ENCODE measurements at places on chromosomes 5 and 9. TPM values are rescaled to one million over a fixed set of nuclear protein-coding genes. Genes with fewer than 3 reads are reported as not detected.

The FOXD4L3 gene
- total RNA-seq, result not detected

The PRDM9 gene
- total RNA-seq, result not detected

The GMCL2 gene
- not detected for total RNA-seq

The GPBP1 gene
- total RNA-seq, result 33.6 TPM

The ZDHHC12 gene
- total RNA-seq, result 96.2 TPM

The PCDHA7 gene
- 0.13 TPM for total RNA-seq

The ROPN1L gene
- total RNA-seq, result 2.3 TPM

The UBE2QL1 gene
- total RNA-seq, result 0.16 TPM

The ENC1 gene
- total RNA-seq, result 6.8 TPM

The N4BP3 gene
- 1.1 TPM for total RNA-seq

The TMC1 gene
- total RNA-seq, result not detected

The MAP1B gene
- total RNA-seq, result 35.6 TPM

The MARCOL gene
- total RNA-seq, result not detected

The KLF4 gene
- 20.0 TPM for total RNA-seq

The SLC6A7 gene
- not detected for total RNA-seq

The KIF24 gene
- 3.4 TPM for total RNA-seq

The TMEM215 gene
- not detected for total RNA-seq

The GRM6 gene
- not detected for total RNA-seq

Measured in A549 treated with ZK216348 at 1 μM for 4 hours (cell line).